ENCODE measurements at places on chromosomes 12 and 14.

GRCh38 chr12:28253161-28253641, 62.9 kb downstream of the CCDC91 start:
- DNase-seq = no peak

DNA sequence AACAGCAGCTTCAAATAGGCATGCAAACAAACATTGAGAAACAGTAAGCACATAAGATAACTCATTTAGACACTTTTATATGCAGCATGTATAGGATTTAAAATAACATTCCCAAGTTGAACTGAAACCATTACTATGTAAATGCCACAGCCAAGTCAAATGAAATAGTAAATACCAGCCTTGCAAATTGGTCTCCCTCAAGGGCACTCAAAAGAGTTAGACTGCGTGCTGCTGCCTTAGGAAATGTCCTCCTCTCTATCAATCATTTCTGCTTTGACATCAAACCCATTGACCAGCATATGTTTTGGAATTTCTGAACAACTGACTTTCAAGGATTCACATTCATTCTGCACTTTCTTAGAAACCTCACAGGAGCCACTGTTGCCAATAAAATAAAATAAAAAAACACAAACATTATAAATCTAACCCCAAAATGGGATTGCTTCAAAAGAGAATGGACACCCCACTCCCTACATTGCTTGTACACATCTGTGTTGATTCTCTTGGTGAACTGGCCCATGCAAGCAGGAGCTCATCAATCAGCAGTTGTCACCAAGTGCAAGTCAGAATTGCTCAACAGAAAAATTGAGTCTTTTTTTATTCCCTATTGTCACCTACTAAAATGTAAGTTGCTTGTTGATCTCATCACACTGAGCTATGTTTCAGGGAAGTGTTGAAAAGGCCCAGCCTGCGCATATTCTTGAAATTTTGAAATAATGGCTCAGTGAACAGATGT, 256.2 kb downstream of the DAD1 start:
- DNase-seq = no peak

GRCh38 chr14:75518625-75519024, 3.6 kb upstream of the BATF start:
- DNase-seq = no peak

DNA sequence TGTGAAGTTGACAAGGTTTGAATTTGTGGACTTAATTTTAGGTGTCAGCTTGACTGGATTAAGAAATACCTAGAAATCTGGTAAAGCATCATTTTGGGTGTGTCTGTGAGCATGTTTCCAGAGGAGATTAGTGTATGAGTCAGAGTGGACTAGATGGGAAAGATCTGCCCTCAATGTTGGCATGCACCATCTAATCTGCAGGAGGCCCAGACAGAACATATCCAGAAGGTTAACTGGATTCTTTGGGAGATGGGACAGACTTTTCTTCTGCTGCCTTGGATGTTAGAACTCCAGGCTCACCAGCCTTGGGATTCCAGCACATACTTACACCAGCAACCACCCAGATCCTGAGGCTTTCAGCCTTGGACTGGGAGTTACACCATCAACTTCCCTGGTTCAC, 14.1 kb downstream of the SGPP1 start:
- DNase-seq = no peak

DNA sequence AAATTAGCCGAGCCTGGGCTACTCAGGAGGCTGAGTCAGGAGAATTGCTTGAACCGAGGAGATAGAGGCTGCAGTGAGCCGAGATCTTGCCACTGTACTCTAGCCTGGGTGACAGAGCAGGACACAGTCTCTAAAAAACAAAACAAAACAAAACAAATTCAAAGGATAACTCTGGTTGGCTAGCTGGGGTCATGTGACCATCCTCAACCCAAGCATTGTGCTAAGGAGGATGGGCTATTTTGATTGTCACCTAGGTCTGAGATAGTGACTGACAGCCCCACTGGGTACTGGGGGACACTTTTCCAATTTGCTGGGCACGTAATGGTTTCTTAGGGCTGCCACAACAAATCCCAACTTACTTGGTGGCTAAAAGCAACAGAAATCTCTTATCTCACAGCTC, 11.9 kb downstream of the DGLUCY start:
- peak; percentile 13 for DNase-seq
